Stimulated activated CD4-positive, alpha-beta T cell treated with anti-CD3 and anti-CD28 coated beads, Interleukin-2, amount 100 ng/mL, for 48 hours (primary cell): ENCODE measurements at places on chromosomes 5 and 9.

GRCh38 chr9:137027369-137028262 is at the start of gene ABCA2:
ABCA2 (minus strand) TSS chr9:137028237; CDS start chr9:137028140, 97 bp downstream.
- no peak for DNase-seq

DNA sequence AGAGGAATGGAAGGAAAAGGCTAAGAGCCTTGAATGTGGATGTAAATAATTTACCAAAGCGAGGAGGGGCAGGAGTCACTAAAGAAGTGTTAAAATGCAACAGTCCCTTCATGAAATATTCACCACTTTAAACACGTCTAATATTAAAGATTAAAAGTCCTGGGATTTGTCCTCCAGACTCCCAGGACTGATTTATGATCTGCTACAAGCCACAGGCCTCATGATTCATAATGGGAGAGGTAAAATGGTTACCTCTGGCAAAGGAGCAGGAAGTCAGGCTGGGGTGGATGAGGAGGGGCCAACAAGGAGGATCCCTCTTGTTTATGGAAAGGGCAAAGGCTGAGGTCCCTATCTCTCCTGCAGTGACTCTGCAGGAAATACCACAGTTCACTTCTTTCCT is 292.4 kb downstream of the TRIM32 start:
- DNase-seq: no peak

GRCh38 chr5:1386274-1386717 is 41.4 kb upstream of the CLPTM1L start:
- peak; percentile 25 for DNase-seq

GRCh38 chr5:6820851-6821479 is 107.7 kb downstream of the TENT4A start:
- peak; percentile 54 for DNase-seq

DNA sequence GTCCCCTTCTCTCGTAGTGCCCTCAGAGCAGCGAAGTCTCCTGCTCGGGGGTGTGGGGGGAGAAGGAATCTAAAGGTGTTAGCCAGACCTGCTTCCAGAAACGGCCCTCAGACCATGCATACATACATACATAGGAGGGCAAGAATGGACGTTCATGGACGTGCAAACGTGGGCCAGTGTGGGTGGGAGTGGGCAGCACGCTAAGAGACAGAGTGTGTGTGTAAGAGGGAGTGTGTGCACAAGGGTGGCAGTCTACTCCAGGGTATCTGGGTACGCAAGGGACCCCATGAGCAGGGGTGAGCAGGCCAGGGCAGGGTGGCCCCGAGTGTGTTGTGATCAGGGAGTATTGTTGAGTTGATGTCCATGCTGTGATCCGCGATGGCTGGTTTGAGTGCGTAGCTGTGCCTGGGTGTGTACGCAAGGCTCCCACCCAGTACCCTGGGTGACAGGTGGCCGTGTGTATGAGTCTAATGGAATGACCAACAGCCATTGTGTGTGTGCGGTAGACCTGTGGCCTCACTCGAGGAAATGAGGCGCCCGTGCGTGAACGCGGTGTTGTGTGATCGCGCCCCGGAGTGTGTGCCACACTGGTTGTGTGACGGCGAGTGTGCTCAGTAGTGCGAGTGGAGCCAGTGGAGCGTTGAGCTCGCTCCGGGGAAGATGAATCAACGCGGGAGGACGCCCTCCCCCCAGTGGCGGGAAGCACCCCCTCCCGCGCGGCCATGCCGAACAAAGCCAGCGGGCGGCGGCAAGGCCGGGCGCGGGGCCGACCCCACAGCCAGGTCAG is 826 bp downstream of the GPRIN1 start:
- no peak for DNase-seq

- DNase-seq: no peak
Measured at GRCh38 chr9:84780385-84780784, 110.9 kb downstream of the NTRK2 start.

DNA sequence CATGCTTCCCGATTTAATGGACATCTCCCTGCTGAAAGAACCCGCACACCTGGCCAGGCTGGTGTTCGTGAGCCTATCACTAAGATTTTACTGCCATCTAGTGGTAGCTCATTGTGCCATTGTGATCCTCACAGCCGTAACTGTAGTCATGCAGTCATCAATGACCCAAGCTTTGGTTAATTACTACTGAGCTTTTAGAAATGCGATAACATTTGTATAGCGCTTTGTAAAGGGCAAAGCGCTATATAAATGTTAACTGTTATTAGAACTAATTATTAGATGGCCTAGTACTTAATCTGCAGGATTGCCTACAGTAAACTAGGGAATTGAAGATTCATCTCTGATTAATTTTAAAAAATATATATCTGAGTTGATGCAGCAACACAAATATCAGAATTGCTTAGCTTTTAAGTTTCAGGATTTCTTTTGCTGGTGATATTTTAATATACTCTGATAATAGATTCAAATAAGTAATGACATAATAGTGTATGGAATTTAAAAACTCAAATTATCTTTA is 90.2 kb downstream of the HACD4 start:
- DNase-seq: peak; percentile 43

DNA sequence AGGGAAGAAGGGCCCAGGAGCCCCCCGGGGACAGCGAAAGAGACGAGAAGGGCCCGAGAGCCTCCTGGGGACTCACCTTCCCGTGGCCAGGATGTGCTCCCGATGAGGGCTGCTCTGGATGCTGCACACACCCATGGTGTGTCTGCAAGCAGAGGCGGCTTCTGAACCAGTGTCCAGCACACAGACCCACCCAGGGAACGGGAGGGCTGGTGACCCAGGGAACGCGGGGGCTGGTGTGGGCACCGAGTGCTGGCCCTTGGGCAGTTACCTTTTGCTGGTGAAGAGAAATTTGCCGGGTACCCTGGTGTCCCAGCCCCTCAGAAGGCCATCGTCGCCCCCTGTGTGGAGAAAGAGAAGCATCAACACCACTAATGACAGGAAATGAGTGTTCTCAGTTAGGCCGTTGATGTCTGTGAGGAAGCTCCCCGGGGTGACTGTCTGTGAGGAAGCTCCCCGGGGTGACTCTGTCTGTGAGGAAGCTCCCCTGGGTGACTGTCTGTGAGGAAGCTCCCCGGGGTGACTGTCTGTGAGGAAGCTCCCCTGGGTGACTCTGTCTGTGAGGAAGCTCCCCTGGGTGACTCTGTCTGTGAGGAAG is 13.2 kb downstream of the MRPL41 start:
- DNase-seq: no peak

DNA sequence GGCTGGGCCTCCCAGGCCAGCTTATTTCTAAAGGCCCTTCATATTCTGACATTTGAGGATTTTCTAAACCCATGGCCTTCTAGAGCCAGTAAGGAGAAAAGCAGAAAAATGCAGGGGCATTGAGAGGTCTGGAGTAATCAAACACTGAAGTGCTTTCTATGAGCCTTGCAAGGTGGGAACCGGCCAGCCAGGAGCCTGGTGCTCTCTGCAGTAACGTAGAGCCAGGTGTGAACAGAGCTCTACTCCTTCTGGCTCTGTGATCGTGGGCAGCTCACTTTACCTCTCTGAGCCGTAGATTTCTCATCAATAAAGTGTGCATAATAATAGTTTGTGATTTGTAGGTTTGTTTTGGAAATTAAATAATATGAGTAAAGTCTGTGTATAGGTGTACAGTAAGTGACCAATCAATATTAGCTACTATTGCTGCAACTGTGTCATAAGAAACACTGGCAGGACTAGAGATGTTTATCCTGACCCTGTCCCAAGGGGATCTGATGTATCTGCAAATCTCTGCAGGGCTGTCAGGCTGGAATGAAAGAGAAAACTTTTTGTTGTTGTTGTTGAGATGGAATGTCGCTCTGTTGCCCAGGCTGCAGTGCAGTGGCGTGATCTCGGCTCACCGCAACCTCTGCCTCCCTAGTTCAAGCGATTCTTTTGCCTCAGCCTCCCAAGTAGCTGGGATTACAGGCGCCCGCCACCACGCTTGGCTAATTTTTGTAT is 2.7 kb downstream of the SYNPO start:
- DNase-seq: no peak

- DNase-seq: no peak
Measured at GRCh38 chr9:130820135-130820738, 14.8 kb upstream of the ABL1 start.

GRCh38 chr5:143314099-143314498 is 89.4 kb downstream of the NR3C1 start:
- no peak for DNase-seq

- no peak for DNase-seq
Measured at GRCh38 chr5:138370537-138370936, 18.1 kb downstream of the KDM3B start.

DNA sequence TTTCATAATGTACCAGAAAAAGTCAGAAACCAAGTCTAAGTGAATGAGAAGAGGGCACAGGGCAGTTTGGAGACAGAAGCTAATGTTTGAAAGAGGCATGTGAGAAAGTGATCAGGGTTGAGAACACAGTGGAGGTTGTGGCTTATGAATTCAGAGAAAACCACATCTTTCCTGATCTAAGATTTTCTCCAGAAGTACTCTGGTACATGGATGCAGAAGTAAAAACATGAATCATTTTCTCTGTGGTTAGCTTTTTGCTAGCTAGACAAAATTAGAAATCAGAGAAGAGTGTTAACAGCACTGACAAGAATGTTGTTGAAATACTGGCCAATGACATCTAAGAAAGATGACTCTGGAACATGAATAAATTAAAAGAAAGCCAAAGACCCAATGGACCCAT is 541.1 kb downstream of the DNAH5 start:
- no peak for DNase-seq

- no peak for DNase-seq
Measured at GRCh38 chr9:34179213-34180136, 632 bp downstream of the UBAP1 start.

DNA sequence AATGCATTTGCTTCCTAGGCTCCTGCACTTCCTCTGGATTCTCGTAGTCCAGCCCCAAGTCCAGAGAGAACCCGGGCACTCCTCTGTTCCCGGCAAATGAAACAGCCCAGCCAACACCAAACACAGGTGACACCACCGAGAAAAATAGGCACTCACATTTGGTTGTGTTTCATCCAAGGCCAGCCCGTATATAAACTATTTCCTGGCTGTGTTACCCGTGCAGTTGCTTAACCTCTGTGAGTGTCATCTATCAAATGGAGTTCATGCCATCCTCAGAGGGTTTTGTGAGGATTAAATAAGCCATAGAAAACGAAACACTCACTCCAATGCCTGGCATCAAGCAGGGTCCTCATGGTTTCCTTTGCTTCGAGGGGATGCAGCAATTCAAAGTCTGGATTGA is 115.2 kb downstream of the BOD1 start:
- no peak for DNase-seq

DNA sequence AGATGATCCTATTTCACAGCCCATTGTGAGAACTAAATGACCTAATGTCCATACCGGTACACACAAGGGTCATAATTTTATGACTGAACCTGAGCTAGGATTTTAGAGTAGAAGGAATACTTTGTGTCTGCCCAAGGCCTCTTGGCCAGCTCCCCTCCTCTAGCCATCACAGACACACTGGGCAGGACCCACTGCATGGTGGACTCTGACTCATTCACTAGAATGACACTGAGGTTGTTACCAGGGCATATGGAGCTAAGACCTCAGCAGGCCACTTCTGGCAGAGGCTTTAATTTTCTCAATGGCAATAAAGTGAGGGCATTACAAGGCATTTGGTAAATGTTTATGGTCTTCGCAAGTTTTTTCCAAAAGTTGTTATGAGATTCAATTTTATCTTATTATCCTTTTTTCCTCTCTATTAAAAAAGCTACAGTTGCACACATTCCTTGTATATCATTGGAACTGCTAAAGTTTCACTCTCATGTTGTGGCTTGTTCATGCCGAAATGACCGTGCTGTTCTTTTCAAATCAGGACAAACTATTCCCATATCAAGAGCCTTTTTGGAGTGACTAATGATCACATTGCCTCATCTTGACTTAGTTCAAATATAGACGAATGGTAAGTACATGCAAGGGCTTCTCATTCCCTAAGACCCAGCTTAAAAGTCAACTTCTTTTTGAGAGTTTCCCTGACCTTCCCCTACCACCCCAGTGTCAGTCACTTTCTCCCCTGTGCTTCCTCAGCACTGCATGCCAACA is 595.7 kb downstream of the ACTL7B start:
- DNase-seq: no peak

DNA sequence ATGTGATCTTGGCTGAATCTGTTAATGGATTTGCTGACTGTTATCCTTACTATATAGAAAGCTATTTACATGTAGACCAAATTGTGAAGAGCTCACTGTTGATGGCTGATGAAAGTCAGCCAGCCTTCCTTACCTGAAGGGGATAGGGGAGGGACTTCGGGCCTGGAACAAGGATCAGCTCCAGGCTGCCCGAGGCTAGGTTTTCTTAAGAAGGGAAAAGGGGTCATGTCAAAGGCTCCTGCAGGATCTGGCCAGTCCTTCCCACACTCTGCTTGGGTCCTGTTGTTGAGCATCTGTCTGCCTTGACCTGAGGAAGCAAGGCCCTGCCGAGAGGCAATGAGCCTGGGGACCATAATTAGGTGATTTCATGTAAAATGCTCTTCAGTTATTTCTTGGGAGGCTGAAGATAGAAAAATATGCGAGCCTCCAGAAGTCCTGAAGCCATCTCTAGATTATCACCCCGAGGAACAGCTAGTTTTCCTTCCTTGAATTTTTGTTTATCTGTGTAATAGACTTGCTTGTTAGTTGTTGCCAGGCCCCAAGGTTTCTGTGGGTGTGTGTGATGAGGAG is 261.4 kb downstream of the PDZD2 start:
- DNase-seq: no peak

DNA sequence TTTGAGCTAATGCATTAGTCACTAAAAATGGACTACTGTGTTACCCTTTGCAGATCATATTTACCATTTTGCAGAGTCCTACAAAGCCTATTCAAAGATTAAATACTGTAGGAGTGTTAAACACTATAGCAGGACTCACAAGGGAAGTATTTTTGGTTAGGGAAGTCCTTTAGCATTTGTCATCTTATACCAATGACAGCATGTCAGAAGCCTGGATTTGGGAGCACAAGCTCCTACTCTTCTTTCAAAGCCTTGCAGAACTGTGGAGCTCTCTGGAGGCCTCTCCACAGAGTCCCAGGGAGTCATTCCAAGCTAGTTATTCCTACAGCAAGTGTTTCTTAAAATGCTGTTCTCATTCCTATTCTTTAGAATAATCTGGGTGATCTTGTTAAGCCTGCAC is 288.8 kb downstream of the PIK3R1 start:
- DNase-seq: no peak

DNA sequence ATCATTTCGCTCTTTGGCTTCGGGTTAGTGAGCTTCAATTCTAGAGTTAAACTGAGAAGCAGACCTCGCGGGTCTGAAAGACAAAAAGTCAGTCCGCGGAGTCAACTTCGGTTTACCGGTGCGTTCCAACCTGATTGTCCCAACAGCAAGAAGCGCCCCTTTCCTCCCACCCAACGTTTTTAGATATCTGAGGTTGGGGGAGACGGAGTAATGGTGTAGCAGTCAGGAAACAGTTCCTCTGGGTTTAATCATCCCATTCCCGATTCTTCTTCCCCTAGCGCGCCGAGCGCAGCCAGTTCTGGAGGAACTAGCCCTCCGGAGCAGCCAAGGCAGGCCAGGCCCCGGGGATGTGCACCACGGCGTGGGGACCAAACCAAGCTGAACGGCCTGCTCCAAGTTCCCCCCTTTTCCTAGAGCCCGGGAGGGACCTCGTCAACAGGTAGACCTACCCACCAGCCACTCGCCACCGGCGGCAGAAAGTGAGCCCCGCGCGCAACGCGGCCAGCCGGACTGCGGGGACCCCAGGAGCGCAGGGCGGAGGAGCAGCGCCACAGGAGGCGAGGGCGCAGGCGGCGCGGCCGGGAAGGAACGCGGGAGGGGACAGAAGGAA is 622 bp upstream of the ISL1 start:
- DNase-seq: no peak
